Stimulated activated CD8-positive, alpha-beta memory T cell treated with anti-CD3 and anti-CD28 coated beads, Interleukin-15, amount 100 ng/mL, for 24 hours (primary cell): ENCODE measurements at places on chromosomes 3 and 15.

- DNase-seq, result no peak
These were observed 61.4 kb downstream of the CLDN11 start for GRCh38 chr3:170480111-170480510.

DNA sequence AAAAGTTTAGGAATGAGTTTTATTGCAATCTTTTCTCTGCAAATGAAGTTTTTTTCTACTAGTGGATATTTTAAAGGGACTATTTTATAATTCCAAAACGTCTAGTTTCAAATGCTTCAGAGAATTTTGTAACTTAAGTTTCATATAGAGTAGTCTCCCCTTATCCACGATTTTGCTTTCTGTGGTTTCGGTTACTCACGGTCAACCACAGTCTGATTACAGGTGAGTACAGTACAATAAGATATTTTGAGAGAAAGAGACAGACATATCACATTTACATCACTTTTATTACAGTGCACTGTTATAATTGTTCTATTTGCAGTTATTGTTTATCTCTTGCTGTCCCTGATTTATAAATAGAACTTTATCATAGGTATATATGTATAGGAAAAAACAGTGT is 7.4 kb upstream of the EOGT start:
- no peak for DNase-seq

GRCh38 chr3:184976-185375 is 11.6 kb upstream of the CHL1 start:
- DNase-seq, result no peak

GRCh38 chr3:183635107-183635430 is 354 bp upstream of the KLHL24 start:
- no peak for DNase-seq

DNA sequence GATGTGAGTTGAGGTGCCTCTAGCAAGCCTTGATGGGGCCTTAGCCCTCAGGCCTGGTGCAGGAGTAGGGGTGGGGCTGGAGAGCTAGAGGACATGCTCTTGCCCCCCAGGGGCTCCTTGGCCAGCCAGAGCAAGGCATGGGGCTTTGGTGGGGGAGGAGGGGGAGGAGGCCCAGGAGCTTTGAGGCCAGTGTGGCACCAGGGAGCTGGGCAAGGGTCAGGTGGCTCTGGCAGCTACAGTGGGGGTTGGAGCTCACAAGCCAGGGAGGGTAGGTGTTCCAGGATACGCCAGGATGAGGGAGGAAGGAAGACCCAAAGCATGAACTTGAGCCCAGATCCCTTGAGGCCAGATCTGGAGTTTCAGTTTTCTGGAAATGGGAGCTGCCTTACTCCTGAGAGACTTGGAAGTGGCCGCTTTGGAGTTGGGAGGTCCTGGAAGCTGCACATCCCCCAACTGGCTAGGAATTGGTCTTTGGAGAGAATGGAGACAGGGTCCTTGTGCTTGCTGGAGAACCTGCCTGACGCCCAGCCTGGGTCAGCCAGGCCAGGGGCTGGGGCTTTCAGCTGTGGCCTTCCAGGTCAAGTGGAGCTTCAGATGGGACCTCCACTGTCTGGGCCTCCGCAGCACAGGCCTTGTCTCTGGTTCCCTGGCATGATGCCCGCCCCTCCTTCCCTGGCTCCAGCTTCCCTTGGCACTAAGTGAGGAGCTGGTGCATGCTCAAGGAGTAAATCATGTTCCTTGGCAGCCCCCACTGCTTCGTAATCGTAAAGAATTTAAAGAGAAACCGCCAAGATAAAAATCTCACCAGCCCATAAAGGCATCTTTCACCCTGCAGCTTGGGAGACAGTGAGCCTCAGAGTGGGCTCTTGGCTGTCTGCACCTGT is 8.7 kb downstream of the SEMA3F start:
- no peak for DNase-seq

GRCh38 chr3:157279237-157279636 is 119.3 kb upstream of the CCNL1 start:
- no peak for DNase-seq

DNA sequence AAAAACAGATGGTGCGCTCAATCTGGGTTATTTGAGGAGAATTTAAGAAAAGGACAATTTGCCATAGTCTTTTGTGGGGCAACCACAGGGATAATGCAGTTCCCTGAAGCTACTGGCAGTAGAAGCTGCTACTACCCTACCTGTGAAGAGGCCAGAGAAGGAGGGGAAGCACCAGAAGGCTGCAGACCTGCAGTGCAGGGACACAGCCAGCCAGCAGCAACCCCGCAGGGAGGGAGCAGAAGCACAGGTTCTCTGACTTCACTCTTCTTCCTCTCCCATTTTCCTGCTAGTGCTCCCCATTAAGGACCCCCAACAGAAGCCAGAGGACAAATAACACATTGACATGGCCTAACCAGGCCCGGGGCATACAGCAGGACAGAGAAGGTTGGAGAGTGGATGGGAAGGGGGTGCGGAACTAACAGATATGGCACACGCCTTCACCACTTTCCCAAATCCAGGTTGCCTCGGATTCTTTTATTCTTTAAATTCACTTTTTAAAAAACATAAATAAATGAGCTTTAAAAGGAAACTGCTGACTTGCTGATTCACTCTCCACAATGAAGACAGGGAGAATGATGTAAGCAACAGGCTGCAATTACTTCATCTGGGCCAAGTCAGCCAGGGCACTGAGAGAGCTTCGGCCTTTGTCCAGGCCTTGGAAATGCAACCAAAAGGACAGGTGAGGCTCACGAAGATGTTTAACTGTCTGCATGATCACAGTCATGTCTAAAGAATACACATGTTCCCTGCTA is 30.1 kb downstream of the POPDC2 start:
- no peak for DNase-seq

GRCh38 chr3:61974662-61975061 is 398.7 kb downstream of the FEZF2 start:
- DNase-seq, result no peak

DNA sequence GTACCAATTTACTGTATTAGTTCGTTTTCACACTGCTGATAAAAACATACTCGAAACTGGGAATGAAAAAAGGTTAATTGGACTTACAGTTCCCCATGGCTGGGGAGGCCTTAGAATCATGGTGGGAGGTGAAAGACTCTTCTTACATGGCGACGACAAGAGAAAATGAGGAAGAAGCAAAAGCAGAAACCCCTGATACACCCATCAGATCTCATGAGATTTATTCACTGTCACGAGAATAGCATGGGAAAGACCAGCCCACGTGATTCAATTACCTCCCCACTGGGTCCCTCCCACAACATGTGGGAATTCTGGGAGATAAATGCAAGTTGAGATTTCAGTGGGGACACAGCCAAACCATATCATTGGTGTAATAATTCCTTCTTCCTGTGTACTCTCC is 69.6 kb downstream of the C3orf20 start:
- DNase-seq, result no peak

DNA sequence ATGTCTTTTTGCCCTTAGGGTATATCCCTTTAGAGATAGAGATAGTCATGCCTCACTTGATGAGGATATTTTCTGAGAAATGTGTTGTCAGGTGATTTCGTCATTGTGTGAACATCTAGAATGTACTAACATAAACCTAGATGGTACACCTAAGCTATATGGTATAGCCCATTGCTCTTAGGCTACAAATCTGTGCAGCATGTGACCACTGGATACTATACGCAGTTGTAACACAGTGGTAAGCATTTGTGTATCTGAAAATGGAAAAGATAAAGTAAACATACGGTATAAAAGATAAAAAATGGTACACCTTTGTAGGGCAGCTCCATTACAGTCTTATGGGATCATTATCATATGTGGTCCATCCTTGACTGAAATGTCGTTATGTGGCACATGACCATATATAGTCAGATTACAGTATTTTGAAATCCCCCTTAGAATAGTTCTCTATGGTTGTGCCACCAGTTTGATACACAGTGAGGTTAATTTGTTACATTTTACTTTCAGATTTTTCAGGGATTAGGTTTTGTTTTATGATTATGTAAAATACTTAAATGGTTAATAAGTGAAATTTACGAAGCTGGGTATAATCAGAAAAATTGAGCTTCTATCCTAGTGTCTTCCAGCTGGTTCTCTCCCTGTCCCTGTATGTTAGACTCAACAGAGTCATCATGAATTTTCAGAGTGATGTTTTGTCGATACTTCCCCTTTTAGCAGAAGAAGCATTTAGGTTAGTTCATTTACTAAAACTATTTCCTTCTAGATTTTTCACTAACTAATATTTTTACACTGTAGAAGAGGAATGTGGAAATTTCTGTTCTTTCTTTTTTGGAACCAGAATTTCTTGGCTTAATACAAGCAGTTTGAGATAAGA is 12.8 kb downstream of the SETD5 start:
- DNase-seq, result no peak

DNA sequence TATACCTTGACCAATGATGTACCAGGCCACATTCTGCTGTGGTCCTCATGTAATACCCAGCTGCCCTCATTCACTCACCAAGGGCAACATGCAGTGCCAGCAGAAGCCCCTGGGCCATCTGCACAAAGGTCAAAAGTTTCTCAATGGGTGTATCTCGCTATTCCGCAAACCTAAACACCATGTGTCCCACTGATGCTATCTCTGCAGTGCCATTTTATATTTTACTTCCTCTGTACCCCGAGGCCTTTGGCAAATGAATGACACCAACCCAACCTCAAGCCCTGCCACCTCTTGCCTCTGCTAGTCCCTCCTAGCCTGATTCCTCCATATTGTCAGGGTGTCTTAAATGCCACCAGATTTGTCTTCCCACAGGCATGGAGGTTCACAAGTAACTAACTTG is 59.2 kb downstream of the AAGAB start:
- no peak for DNase-seq

DNA sequence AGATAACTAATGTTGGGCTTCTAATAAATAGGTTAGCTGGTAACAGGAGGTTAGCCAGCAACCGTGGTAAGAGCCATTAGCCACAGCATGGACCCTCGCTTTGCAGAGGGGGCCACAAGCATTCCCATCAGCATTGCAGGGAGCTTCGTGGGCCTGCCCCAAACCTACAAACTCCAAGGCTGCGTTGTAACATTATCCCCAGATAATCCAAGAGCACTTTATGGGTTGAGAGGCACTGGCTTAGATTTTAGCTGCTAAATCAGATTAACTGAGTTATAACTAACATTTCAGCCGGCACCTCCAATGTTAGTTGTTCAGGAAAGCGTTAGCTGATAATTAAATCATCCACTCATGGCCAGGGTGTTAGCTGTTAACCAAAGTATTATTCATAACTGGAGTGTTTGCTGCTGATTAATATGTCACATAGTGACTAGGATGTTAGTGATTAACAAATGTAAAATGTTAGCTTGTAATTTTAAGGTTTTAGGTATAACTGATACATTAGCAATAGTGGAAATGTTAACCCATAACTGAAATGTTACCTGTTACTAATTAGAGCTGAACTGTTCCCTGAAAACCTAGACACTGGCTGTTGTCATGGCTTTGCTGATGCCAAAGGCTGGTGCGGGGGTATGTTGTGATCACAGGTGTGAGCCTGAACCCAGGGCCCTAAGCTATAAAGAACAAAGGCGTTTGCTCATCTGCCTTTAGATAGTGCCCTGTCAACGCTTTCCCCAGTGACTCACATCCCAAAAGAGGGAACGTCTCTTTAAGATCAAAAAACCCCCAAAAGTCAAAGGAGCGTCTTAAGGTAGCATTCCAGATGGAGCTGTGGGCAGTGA is 56.2 kb downstream of the SLC6A6 start:
- DNase-seq, result no peak

DNA sequence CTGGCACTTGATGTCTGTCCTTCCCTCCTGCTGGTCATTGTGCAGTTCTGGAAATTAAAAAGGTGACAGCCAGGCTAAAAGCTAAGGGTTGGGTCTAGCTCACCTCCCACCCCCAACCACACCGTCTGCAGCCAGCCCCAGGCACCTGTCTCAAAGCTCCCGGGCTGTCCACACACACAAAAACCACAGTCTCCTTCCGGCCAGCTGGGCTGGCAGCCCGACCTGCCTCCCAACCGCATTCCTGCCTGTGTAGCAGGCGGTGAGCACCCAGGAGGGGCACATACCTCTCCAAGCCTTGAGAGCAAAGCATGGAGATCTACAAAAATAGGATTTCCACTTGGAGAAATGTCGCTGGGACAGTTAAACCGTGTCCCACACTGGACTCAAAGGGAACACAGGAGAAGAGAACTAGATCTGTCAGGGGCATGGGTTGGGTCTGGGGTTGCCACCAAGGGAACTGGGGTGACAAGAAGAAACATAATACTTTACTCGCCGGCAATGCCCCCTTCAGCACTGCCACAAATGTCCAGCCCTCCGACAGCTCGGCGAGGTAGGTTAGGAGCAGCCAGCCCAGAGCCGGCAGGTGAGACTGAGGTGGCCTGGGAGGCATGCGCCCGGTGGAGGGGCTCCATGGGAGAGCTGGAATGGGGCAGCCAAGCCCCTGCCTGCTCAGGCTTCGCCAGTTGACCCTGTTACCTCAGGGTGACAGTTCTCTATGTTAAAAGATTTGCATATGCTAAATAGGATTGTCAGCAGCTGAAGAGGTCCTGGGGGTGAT is 52.2 kb downstream of the EXOG start:
- no peak for DNase-seq

DNA sequence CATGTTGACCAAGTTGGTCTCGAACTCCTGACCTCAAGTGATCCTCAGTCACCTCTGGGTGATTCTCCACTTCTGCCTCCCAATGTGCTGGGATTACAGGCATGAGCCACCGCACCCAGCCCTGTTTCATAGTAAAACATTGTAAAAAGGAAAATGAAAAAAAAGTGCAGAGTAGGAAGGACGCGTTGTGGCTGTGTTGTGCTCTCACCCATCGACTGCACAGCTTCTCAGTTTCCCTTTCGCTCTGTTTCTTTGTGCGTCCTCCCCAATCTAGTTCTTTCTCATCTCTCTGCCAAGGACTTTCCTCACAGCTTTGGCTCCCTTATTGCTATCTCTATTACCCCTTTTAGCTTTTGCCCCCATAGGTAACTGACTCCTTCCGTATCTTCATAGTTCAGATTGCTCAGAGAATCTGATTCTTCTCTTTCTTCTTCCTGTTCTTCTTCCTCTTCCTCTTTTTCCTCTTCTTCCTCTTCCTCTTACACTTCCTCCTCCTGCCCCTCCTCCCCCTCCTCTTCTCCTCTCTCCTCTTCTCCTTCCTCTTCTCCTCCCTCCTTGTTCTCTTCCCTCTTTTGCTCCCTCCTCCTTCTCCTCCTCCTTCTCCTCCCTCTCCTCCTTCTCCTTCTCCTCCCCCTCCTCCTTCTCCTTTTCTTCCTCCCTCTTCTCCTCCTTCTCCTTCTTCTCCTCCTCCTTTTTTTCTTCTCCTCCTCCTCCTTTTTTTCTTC is 81.1 kb upstream of the VGLL4 start:
- no peak for DNase-seq

DNA sequence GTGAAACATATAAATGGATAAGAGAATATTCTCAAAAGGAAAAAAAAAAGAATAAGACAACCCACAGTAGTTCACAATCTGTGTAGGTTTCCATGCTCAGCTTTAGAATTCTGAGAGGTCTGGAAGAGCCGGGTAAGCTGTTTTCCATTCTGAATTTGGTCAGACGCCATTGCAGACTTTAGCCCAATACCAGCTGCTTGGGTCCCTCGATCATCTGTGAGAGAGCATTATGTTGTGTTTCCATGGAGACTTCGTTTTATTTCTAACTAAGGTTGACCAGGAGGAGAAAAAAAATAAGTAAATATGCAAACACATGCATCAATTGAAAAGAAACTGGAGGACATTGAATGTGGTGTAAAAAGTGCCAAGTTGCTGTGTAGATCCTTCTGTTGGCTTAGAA is 25.5 kb downstream of the KCNAB1 start:
- DNase-seq, result no peak
